Activated CD4-positive, alpha-beta T cell treated with anti-CD3 and anti-CD28 coated beads, Interleukin-2, Interleukin-4, amounts not matched to agents 100 ng/mL and 50 ng/mL, durations not matched to agents 16 hours and 8 hours (primary cell): ENCODE measurements at places on chromosomes 3 and 15.

DNA sequence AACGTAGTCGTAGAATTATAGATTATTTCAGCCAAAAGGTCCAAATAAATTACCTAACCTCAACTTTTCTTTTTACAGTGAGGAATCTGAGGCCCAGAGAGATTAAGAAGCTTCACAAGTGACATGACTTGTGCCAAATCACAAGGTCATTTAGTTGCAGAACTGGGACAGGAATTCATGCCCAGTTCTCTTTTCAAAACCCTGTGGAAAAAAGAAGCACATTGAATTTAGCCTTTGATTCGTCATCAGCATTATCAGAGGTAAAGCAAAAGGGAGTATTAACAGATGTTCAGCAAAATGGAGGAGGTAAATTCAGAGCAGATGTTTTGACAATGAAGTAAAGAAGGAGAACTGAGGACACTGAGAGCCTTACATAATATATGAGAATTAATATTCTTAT, 4.5 kb downstream of the SERPINI2 start:
- DNase-seq = no peak

GRCh38 chr3:112437146-112438022, 61.9 kb downstream of the BTLA start:
- DNase-seq = peak; percentile 59

GRCh38 chr15:34114215-34114614, 12.3 kb downstream of the PGBD4 start:
- DNase-seq = no peak

- no peak for DNase-seq
Observed at GRCh38 chr15:65303687-65304380, 643 bp upstream of the RNU5B-1 start.

GRCh38 chr15:27272427-27272826, 301.4 kb downstream of the GABRG3 start:
- no peak for DNase-seq

- no peak for DNase-seq
Observed at GRCh38 chr3:182570946-182571594, 222.2 kb upstream of the ATP11B start.

DNA sequence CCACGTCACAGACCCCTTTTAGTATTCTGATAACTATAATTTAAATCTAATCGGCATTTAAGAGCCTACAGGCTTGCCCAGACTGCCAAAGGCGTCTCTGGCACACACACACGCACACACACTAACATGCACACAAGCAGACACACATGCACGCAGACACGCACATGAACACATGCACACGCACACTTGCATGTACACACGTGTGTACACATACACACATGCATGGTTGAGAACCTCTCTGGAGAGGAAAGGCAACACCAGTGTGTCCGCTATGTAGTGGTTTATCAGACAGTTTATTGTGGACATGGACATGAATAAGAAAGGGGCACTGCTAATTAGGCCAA, 102.1 kb downstream of the FBLN2 start:
- DNase-seq = no peak

DNA sequence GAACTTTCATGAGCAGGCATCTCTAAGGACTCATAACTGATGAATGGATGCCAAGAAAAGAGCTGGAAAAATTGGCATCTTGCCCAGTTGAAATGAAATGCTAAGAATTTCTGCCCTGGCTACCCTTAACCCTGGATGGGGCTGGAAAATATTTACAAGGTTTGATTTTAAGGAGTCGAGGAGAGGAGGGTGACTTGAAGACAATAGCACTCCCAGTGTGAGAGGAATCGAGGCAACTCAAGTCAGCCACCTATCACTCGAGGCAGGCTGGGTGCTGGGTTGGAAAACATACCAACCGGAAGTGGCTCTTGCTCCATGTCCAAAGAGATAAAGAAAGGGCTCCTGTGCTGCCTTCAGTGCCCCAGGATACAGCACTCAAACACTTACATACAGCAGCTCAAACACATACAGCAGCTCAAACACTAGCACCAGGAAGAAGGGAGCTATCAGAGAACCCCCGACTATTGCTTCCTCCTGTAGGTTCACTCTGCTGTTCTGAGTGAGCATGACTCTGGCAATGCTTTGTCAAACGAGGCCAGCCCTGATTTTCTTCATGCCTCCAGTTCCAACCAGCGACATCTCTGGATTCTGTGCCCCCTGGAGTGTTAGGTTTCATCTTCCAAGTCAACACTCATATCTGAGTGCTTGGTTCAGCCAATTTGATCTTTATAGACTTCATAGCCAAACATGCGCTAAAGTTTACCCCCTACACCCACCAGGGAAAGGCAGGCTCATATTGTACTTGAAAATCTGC, 4.9 kb downstream of the PRICKLE2 start:
- DNase-seq = no peak

DNA sequence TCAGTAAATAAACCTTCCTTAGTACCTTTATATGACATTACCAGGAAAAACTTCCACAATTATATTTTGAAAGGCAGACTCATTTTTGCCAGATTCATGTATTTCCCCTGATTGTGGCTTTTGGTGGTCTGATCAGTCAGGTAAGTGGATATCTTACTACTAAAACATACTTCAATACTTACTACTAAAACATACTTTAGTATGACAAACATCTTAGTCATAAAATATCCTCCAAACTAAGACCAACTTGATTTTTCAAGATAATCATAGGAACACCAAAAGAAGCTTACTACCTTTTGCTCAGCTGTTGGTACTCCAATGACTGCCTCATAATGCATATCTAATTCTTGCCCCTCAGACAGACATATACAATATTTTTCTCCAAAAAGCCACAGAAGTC, 9.3 kb downstream of the TJP1 start:
- DNase-seq = no peak

DNA sequence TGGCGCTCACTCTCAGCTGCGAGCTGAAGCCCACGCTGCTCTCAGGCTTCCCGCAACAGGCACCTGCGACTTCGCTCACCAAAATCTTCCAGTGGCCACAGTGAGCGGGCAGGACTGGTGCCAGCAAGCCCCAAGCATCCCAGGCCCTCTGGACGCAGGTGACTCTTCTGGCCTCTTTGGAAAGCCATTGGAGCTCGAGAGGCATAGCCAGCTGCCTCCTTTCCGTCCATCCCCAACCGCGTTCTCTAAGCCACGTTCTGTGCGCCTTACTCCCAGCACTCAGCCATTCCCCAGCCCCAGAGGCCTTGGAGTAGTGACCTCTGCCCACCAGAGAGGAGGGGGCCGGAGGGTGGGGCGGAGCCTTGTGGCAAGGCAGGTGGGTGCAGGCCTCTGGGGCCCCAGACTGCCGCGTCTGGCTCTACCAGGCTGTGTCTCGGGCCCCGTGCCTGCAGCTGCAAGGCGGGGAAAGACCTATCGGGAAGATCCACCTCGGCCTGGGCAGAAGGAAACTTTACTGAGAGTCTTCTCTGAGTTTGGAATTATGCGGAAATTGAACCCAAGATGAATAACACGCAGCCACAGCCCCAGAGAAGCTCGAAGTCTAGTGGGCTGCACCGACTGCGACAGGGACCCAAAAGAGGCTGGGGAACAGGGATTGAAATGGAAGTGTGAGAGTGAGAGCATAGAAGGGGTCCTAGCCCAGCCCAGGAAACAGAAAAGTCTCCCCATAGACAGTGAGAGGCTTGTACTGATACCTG, 3.6 kb upstream of the SOX14 start:
- no peak for DNase-seq

GRCh38 chr3:149713730-149714654, 38.3 kb downstream of the COMMD2 start:
- DNase-seq = no peak

DNA sequence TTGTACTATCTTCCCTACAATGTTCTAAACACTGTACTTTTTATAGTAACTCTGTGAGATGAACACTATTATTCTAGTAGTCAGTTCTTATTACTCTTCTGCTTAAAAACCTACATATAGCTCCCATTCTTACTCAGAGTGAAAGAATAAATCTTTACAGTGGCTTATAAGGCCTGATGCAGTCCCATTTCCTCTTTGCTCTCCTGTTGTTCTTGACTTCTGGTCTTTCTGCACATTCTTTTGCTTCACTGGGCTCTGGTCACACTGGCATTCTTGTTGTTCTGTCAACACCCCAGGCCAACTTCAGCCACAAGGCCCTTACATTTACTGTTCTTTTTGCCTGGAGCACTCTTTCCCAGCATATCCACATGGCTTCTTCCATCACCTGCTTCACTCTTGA, 58.2 kb upstream of the TP63 start:
- no peak for DNase-seq

DNA sequence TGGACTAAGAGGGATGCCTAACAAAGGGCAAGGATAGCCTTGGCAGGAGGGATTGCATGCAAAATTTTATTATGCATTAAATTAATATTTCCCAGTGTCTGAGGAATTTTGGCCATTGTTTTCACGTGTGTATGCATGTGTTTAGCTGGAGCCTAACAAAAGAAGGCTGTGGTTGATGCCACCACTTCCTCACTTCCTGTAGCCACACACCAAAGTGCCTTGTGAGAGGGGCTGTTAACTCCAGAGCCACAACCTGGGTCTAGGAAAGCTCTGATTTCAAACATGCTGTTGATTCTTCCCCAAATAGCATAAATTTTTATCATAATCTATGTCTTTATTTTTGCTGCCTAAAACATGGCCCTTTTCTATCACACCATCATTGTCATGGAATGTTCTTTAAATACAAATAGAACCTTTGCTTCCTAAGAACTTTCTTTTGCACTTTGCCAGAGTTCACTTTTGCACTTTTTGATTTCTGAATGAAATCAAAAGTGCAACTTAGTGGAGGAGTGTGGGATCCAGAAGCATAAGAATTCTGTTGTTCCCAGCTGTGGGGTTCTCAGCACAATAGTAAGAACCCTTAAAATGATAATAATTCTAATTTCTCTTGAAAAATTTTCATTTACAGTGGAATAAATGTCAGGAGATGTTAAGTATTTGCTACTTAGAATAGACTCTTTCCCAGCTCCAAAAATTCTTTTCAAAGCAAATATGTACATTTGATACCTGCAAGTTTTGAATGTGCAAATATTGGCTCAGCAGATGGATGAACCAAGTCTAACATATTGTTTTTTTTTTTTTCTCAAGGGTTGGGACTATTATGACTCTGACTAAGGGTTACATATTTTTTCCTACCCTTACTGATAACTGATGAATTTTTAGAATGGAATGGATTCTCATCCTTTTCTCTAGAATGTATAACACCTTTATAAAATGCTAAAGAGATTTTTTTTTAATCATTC, 35.6 kb upstream of the SPTSSB start:
- no peak for DNase-seq

GRCh38 chr3:98326105-98326893, 27.4 kb upstream of the OR5K4 start:
- no peak for DNase-seq

- no peak for DNase-seq
Observed at GRCh38 chr15:92667970-92668485, 12.5 kb upstream of the FAM174B start.

DNA sequence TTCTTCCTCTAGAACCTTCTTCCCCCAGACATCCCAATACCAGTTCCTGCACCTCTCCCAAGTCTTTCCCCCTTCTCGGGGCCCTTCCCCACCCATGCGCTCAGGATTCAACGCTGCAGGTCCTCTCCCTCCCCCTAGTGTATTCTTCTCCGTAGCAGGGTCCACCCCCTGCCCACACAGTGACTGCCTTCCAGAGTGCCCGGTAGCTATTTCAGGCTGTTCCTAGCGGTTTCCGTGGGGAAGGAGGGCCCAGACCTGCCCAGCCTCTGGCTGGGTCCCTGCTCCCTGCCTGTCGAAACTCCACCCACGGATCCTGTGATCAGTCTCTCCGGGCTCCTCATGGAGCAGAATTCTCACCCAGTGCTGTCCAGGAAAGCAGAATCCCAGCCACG, 45.2 kb upstream of the SEC61A1 start:
- no peak for DNase-seq

DNA sequence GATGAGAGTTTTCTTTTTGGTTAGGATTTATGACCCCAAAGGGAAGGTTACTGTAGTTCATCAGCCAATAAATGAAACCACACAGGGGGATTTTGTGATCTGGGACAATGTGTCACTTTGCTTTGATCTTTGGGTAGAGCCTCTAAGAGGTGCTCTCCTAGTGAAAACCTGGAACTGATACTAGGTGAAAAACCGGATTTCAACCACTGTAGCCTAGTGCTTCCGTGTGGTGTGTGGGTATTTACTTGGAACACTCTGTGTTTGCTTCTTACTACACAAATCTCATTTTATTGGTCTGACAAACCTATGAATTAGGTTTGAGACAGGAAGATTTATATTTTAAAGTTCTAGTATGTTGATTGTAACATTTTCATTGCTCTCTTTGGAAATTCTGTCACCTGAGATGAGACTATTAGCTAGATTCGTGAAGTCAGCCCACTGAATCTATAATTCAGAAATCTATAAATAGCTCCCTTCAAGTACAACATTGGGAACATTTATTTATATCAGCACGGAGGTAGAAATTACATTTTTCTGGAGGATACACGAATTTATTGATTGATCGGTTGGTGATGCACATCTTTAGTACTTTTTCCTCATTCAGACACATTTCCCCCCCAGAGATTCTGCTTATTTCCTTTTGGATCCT, 119.8 kb downstream of the AKAP13 start:
- DNase-seq = no peak

GRCh38 chr15:69525543-69525942, 72.9 kb downstream of the RPLP1 start:
- no peak for DNase-seq

- DNase-seq = no peak
Observed at GRCh38 chr15:73000293-73000692, 52.0 kb upstream of the NEO1 start.

- no peak for DNase-seq
Observed at GRCh38 chr3:32706348-32707025, 21.5 kb downstream of the CNOT10 start.

DNA sequence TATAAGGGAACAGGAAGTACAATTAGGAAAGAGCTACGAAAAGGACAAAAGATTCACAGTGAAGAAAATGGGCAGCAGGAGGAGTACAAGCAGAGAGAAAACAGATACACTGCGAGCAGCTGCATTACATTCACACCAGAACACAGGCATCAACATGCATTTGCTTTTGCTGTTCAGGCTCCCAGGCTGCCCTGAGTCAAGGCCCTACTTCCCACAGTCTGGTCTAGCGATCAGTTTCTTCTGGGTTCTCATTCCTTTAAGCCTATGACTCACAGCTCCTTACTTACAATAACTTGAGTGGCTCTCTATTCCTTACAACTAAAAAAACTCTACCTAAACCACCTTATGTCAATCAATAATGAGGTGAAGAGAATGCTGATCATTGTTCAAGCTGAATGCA, 24.5 kb upstream of the ZNF445 start:
- DNase-seq = no peak

DNA sequence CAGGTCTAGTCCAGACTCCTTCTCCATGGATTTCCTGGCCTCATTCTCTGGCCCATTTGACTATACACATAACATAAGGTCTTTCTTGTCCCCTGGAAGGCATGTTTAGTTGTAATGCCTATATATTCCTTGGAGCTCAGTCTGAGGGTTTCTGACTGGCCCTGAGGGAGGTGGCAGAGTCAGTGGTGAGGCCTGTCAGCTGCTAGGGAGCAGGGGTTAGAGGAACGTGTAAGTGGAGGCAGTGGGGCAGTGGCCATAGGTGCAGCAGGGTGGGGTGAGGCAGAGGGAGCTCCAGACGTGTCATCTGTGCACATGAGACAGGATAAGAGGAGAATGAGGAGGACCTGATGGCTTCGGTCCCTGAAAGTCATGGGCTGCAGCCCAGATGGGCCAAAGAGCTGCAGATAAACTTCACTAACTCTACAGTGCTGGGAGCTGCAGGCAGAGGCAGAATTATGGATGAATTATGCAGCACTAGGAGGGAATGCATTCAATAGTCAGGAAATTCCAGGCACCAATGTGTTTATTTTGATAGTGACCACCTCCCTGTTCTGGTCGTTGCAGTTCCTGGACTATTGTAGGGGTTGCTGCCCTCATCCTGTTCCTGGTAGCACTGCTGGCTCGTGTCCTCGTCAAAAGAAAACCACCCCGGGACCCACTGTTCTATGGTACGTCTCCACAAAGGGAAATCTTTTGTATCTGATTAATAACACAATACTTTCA, 4.9 kb downstream of the TM6SF1 start:
- no peak for DNase-seq
